ENCODE measurements at places on chromosomes 2 and 18.
A peak's percentile ranks its signal among the peaks of the same experiment; 100 is the strongest.

DNA sequence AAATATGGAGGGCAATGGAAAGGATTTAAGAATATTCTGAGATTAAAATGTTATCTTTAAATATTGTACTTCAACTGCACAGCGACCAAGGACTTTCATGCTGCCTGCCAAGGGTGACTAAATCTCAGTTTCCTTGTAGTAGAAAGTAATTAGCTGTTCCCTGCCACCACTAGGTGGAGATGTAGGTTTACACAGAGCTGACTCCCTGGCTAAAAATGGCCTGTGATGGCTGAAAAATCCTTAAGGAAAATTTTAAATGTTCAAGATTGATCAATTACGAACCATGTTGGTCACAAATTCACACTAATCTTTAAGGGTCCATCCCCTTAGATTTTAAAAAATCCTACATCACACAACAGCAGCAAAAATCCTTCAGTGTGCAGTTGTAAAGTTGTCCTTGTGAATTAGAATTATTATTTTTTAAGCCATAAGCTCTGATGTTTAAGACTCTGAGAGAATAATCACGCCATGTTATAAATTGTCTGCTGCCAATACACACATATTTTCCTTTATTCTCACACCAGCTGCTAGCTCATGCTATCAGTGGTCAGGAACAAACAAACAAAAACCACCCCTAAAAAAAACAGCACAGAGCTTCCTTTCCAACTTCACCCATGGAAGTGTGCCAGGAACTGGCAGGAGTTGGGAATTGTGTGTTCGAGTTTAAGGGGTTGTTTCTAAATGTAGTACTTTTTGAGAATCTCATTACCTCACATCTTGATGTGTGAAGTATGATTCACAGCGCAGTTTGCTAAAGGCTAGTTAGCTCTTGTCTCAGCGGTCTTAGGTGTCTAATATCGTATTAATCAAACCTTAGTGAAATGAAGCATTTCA lies 399.8 kb downstream of the TMEM182 start:
- peak; percentile 53 for DNase-seq

GRCh38 chr2:120831086-120831485 lies 95.4 kb downstream of the GLI2 start:
- DNase-seq, result no peak

- DNase-seq, result no peak
Observed at GRCh38 chr2:67631483-67631882, 234.3 kb downstream of the ETAA1 start.

DNA sequence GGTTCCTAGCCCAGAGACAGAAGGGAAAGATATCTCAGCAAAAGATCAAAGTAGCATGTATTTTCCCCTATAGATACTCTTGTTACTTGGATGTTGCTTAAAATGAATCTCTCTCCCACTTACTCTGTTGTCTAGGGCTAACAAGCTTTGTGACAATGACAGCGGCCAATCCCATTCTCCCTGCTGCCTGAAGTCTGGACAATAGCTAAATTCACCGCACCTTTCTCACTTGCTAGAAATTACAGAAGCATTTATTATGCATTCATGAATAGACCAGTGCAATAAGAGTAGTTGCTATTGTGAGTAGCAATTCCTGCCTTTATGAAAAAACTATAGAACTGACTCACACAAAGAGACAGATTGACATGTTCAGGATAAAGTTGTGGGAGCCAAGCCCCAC lies 42.2 kb upstream of the ZC3H15 start:
- DNase-seq, result no peak

DNA sequence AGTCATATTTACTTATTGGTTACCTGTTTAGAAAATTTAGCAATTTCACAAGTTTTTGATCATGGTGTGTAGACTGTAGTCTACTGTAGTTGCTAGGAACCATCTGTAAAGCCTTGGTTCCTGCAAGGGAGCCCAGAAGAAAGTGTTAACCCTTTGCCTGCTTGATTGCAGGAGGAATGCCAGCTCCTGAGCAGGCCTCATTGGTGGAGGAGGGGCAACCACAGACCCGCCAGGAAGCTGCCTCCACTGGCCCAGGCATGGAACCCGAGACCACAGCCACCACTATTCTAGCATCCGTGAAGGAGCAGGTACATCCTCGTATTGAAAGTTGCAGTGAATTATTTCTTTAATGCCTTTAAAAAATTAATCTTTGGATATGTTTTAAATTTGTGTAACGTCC lies 76.3 kb downstream of the PKP4 start:
- no peak for DNase-seq

- DNase-seq, result no peak
Observed at GRCh38 chr18:11741505-11742145, 52.6 kb downstream of the GNAL start.

- no peak for DNase-seq
Observed at GRCh38 chr2:6967301-6967700, 50.1 kb downstream of the RNF144A start.

GRCh38 chr2:45568935-45569334 lies 42.1 kb downstream of the SRBD1 start:
- no peak for DNase-seq

- peak; percentile 89 for DNase-seq
Observed at GRCh38 chr2:33476131-33476792, at the start of gene RASGRP3. Gene RASGRP3 (plus strand): TSS chr2:33476649. CDS start chr2:33515137, 38,488 bp downstream.

- DNase-seq, result no peak
Observed at GRCh38 chr2:178142274-178143065, 30.2 kb downstream of the RBM45 start.

GRCh38 chr2:212173331-212173730 lies 365.3 kb downstream of the ERBB4 start:
- no peak for DNase-seq

Measured in lung (tissue), 17 donors.